Activated CD8-positive, alpha-beta T cell treated with anti-CD3 and anti-CD28 coated beads, Interleukin-2, amount 10 ng/mL, durations not matched to agents 7 days and 5 days (primary cell): ENCODE measurements at places on chromosomes 16 and 17. TPM values are rescaled to one million over a fixed set of nuclear protein-coding genes. Genes with fewer than 3 reads are reported as not detected.

Gene NLRC3
- 92.6 TPM for total RNA-seq

DNA sequence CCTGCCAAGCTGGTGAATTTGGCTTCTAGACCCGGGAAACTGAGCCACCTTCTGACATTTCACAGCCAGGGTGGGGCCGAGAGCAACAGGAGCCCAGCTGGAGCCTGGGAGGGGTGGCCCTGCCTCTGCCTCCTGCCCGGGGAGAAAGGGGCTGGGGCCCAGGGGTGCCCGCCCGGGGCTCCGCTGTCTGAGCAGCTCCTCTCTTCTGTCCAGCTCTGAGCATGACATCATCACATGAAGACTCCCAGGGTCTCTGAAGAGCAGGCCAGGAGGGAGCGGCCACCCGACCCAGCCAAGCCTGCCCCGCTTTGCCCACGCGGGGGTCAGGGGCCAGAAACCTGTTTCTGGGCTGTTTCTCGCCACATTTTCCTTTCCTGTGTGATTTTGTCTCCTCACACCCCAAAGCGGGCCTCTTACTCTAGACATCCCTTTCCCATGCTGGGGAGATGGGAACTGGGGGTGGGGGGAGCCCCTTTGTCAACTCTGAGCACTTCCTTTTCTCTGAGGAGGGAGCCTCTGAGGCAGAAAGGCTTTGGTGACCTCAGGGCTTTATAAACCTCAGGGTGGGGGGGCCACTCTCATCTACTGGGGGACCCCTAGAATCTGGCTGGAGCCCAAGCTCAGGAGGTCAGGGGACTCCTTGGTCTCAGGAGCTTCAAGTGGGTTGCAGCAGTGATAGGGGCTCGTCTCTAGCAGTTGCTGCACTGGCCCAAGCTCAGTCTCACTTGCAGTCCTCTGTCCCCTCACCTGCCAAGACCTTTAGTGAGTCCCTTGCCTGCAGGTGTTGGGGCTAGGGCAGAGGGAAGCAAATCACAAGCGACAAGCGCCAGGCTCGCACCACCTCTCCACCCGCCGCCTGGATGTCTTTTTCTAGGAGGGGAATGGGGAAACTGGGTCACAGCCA is 7.6 kb downstream of the UBALD2 start:
- peaks cover 68% of the 10 kb centered on the region for H3K4me1 ChIP-seq
- H3K4me3 ChIP-seq = peak overlapping the region; percentile 84
- no peaks in the 10 kb centered on the region for H3K27me3 ChIP-seq
- peak; percentile 69 for DNase-seq
- H3K27ac ChIP-seq = peak overlapping the region; percentile 99
- peaks cover 39% of the 10 kb centered on the region for H3K36me3 ChIP-seq

GRCh38 chr17:43398724-43399595 is at the start of gene ARL4D:
TSS of gene ARL4D (plus strand) at chr17:43398993. CDS start at chr17:43399733, 740 bp downstream.
- H3K27ac ChIP-seq = peak within 1 kb of the TSS; percentile 93
- DNase-seq = peak; percentile 88
- peaks cover 41% of the 10 kb centered on the region for H3K4me1 ChIP-seq
- no peaks in the 10 kb centered on the region for H3K36me3 ChIP-seq
- H3K27me3 ChIP-seq = no peaks in the 10 kb centered on the region
- peak within 1 kb of the TSS; percentile 91 for H3K4me3 ChIP-seq

GRCh38 chr17:55436224-55437158 is 14.9 kb upstream of the MMD start:
- peaks cover 11% of the 10 kb centered on the region for H3K4me1 ChIP-seq
- DNase-seq = no peak
- peaks cover 14% of the 10 kb centered on the region for H3K27me3 ChIP-seq
- H3K4me3 ChIP-seq = no peak overlapping the region
- H3K27ac ChIP-seq = no peak overlapping the region
- H3K36me3 ChIP-seq = no peaks in the 10 kb centered on the region

GRCh38 chr17:81328978-81329926 is 34.1 kb upstream of the SLC38A10 start:
- H3K27me3 ChIP-seq = peaks cover 7% of the 10 kb centered on the region
- H3K4me1 ChIP-seq = peaks cover 12% of the 10 kb centered on the region
- no peak for DNase-seq
